Gastrocnemius medialis (tissue), 4 donors: ENCODE measurements at places on chromosomes 1 and 21. TPM values are rescaled to one million over a fixed set of nuclear protein-coding genes. Genes with fewer than 3 reads are reported as not detected.

GRCh38 chr1:46159516-46159915 is 15.4 kb upstream of the TSPAN1 start:
- no peaks in the 10 kb centered on the region for H3K27me3 ChIP-seq
- no peaks in the 10 kb centered on the region for H3K36me3 ChIP-seq

- H3K36me3 ChIP-seq = no peaks in the 10 kb centered on the region
- H3K4me3 ChIP-seq = no peak overlapping the region
- H3K27me3 ChIP-seq = no peaks in the 10 kb centered on the region
- no peak overlapping the region for H3K27ac ChIP-seq
- DNase-seq = no peak
Observed at GRCh38 chr1:29876902-29877301, 640.6 kb downstream of the PTPRU start.

DNA sequence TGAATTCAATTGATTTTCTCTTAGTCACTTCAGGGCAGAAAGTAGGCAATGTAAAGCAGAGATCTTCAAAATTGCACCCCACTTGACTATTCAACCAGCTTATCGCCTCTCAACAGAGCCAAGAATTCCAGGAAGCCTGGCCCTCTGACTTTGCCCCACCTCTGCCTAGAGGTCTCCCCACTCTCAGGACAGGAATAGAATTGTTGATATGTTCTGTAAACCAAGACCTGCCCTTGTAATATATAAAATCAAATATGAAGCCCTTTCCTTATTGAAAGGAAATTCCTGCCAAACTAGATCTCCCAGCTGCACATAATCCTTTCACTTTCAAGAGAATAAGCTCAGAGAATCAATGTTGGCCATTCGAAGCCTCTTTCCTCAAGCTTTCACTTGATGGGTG is 116.1 kb upstream of the DPT start:
- H3K36me3 ChIP-seq = no peaks in the 10 kb centered on the region
- H3K4me3 ChIP-seq = no peak overlapping the region
- no peaks in the 10 kb centered on the region for H3K27me3 ChIP-seq
- DNase-seq = no peak
- no peaks in the 10 kb centered on the region for H3K4me1 ChIP-seq

DNA sequence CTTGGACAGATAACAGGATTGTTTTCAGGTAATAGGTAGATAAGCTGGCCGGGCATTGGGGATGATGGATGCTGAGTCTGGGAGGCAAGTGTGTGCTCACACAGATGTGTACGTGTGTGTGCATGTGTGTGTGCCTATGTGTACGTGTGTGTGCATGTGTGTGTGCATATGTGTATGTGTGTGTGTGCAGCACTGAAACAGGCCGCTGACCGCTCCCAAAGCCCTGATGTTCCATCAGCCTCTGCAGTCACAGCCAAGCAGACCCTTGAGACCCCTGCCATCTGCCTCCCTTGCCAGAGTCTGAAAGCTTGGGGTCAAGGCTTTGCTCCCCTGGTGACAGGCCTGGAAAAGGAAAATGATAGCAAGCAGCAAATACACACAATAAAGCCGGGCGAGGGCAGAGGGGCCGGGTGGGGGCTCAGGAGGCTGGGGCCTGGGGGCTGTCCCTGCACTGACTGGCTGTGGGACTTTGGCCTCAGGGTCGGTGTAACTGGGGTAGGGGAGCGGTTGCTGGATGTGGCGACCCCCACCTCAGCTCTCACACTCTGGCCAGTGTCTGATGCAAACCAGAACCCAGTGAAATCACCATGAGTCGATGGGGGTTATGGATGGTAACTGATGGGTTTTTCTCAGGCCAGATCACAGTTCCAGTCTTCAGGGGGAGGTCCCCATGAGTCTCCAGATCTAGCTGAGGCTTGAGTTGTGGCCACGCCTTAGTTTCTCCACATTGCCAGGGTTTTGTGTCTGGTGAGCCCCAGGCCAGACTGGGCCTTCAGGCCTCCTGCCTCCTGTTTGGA is 9.2 kb upstream of the TNFRSF8 start:
- H3K4me1 ChIP-seq = peaks cover 23% of the 10 kb centered on the region
- no peak for DNase-seq
- no peak overlapping the region for H3K27ac ChIP-seq
- H3K27me3 ChIP-seq = no peaks in the 10 kb centered on the region
- H3K4me3 ChIP-seq = no peak overlapping the region
- H3K36me3 ChIP-seq = no peaks in the 10 kb centered on the region

KIF17 gene
- 3.8 TPM for total RNA-seq

DNA sequence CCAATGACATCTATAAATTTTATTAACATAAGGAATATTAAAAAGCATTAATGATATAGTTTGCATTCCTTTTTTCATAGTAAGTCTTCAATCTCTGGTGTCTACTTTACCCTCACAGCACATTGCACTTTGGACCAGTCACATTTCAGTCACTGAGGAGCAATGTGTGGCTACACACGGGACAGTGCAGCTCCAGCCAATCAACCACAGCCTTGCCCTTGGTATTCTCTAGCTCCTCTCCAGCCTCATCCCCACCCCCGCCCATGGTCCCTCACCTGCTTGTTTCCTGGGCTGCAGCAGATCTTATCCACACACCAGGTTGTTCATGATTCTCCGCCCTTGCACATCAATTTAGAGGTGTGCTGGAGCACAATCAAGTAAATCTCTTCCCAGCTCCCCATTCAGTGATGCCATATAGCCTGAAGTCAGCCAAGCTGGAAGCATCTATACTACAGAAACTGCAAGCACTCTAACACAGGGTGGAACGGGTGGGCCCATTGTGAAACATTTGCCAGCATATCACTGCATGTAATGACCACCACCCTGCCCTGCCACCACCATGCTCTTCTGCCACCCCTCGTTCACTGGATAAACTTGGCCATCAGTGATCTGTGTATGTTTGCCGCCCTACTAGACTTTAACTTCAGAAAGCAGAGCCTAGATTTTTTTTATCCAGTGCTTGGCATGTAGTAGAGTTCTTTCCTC is 93.0 kb upstream of the SLC44A3 start:
- no peaks in the 10 kb centered on the region for H3K27me3 ChIP-seq
- no peaks in the 10 kb centered on the region for H3K4me1 ChIP-seq
- H3K4me3 ChIP-seq = no peak overlapping the region
- no peak for DNase-seq
- H3K27ac ChIP-seq = no peak overlapping the region

DNA sequence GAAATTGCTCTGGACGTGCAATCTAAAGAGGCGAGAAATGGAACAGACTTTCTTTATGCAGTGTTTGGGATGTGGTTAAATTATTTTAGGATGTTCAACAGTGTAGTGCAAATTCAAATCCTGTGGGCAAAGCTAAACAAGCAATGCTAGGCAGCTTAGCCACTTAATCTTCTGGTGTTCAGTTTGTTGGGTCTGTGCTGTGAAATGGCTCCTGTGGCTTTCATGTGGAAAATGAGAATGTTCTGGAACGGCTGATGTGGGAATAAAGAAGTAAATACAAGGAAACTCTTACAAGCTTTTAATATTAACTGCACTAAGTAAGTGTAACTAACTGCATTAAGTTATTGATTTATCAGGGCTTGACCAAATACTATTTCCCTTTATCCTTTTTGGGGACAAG is 766.6 kb downstream of the ADGRL2 start:
- H3K36me3 ChIP-seq = no peaks in the 10 kb centered on the region
- no peak overlapping the region for H3K4me3 ChIP-seq
- H3K27me3 ChIP-seq = no peaks in the 10 kb centered on the region
- H3K27ac ChIP-seq = no peak overlapping the region

- H3K36me3 ChIP-seq = no peaks in the 10 kb centered on the region
- H3K27me3 ChIP-seq = no peaks in the 10 kb centered on the region
- no peak overlapping the region for H3K27ac ChIP-seq
- no peak overlapping the region for H3K4me3 ChIP-seq
- H3K4me1 ChIP-seq = no peaks in the 10 kb centered on the region
- no peak for DNase-seq
Observed at GRCh38 chr1:20100632-20101355, 18.5 kb downstream of the PLA2G2D start.

DNA sequence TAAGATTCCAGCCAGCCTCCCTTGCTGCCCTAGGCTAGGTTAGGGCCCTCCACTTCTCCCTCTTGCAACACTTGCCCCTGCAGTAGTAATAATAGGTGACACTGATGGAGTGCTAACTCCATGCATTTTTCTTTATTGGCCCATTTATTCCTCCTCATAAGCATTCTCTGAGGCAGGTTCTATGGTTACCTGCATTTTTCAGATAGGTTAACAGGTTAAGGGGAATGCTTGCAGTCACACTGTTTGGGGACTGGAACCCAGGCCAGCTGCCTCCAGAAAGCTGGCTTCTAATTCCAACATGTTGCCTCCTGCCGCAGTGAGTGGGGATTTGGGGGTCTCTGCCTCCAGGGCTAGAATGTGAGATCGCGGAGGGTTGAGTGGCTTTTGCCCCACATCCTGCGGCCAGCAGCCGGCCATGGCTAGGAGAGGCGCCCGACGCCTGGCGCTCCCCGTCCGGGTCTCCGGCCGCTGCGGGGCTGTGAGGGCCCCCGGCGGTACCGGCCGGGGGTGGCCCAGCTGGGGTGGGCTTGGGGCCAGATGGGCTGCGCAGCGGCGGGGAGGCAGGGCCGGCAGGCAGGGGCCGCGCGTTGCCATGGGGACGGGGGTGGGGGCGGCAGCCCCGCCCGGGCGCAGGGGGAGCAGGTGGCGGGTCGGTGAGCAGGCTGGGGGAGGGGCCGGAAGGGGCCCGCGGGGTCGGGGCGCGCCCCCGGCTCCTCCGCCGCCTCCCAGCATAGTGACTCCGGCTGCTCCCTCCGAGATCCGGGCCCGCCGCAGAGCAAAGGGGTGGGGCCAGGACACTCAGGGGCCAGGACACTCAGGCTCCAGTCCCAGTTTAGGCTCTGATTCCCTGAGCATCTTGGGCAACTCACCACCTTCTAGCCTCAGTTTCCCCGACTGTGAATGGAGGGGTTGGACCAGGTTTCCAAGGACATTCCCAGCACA is 68.4 kb upstream of the SSBP3 start:
- H3K27me3 ChIP-seq = no peaks in the 10 kb centered on the region
- DNase-seq = no peak
- peak overlapping the region; percentile 24 for H3K4me3 ChIP-seq
- peaks cover 11% of the 10 kb centered on the region for H3K4me1 ChIP-seq
- H3K36me3 ChIP-seq = no peaks in the 10 kb centered on the region

GALE gene
- 2.9 TPM for total RNA-seq

DNA sequence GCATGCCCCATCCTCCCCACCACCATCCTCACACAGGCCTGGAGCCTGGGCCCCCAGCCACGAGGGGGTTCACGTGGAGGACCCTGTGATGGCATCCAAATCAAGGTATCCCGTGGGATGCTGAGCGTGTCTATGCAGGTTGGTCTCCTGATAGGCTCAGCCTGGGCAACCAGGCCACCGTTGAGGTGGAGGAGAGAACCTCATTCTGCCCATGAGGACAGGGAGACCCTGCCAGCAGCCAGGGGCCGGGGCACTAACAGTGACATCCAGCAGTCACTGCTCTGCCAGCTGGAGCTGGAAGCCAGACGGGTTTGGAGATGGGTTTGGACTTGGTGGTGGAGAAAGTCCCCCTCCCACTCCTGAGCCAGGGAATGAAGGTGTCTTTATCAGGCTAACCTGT is 582.8 kb downstream of the MATN1 start:
- H3K4me1 ChIP-seq = no peaks in the 10 kb centered on the region
- DNase-seq = no peak
- H3K4me3 ChIP-seq = no peak overlapping the region
- H3K27ac ChIP-seq = no peak overlapping the region
- no peaks in the 10 kb centered on the region for H3K36me3 ChIP-seq

GRCh38 chr1:106465666-106466065 is 590.8 kb upstream of the PRMT6 start:
- DNase-seq = no peak
- no peaks in the 10 kb centered on the region for H3K27me3 ChIP-seq
- H3K27ac ChIP-seq = no peak overlapping the region
- no peaks in the 10 kb centered on the region for H3K36me3 ChIP-seq
- H3K4me1 ChIP-seq = no peaks in the 10 kb centered on the region

DNA sequence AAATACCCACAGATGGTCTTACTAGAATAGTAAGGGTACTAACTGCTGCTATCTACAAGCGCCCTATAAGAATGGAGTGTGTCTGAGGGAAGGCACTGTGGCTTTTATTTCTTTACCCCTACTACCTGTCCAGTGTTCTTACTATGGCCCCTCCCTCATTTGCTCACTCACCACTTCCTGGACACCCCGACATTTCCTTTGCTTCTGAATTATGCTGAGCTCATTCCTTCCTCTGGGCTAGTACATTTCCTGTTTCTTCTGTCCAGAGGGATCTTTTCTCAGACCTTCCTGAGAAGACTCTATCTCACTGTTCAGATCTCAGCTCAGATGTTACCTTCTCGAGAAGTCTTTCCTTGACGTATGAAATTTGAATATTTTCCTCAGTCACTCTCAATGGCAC is 192.1 kb upstream of the DAB1 start:
- no peak overlapping the region for H3K4me3 ChIP-seq
- H3K36me3 ChIP-seq = no peaks in the 10 kb centered on the region
- H3K27me3 ChIP-seq = no peaks in the 10 kb centered on the region
- no peak overlapping the region for H3K27ac ChIP-seq
- no peak for DNase-seq

- H3K36me3 ChIP-seq = no peaks in the 10 kb centered on the region
- no peak overlapping the region for H3K27ac ChIP-seq
- H3K4me1 ChIP-seq = no peaks in the 10 kb centered on the region
- H3K27me3 ChIP-seq = peaks cover 4% of the 10 kb centered on the region
- H3K4me3 ChIP-seq = no peak overlapping the region
- no peak for DNase-seq
Observed at GRCh38 chr1:68426594-68426993, 23.2 kb downstream of the RPE65 start.

- no peaks in the 10 kb centered on the region for H3K36me3 ChIP-seq
- H3K27me3 ChIP-seq = no peaks in the 10 kb centered on the region
- peaks cover 62% of the 10 kb centered on the region for H3K4me1 ChIP-seq
- H3K4me3 ChIP-seq = peak overlapping the region; percentile 94
Observed at GRCh38 chr1:55214934-55215193, 300 bp downstream of the USP24 start.

GRCh38 chr1:218171302-218171893 is 113.7 kb upstream of the RRP15 start:
- H3K4me3 ChIP-seq = no peak overlapping the region
- no peaks in the 10 kb centered on the region for H3K36me3 ChIP-seq
- no peak overlapping the region for H3K27ac ChIP-seq
- H3K4me1 ChIP-seq = no peaks in the 10 kb centered on the region
- H3K27me3 ChIP-seq = peaks cover 36% of the 10 kb centered on the region

LCE1E gene
- not detected for total RNA-seq

GPR157 gene
- total RNA-seq = 14.7 TPM

PEAR1 gene
- total RNA-seq = 7.4 TPM

GRCh38 chr21:44261675-44262295 is at the start of gene DNMT3L:
TSS of gene DNMT3L (minus strand) at chr21:44261897. CDS start at chr21:44261259, 638 bp downstream.
- no peak for DNase-seq
- no peaks in the 10 kb centered on the region for H3K4me1 ChIP-seq
- no peak within 1 kb of the TSS for H3K4me3 ChIP-seq

PLA2G4A gene
- total RNA-seq = 0.44 TPM

ZNF326 gene
- total RNA-seq = 10.8 TPM

GRCh38 chr1:239550178-239550577 is 163.8 kb downstream of the CHRM3 start:
- no peak for DNase-seq
- no peak overlapping the region for H3K27ac ChIP-seq
- H3K36me3 ChIP-seq = no peaks in the 10 kb centered on the region
- no peaks in the 10 kb centered on the region for H3K27me3 ChIP-seq
- H3K4me3 ChIP-seq = no peak overlapping the region
- H3K4me1 ChIP-seq = no peaks in the 10 kb centered on the region

GRCh38 chr1:33986390-33987095 is 122.7 kb downstream of the HMGB4 start:
- DNase-seq = peak; percentile 72
- no peaks in the 10 kb centered on the region for H3K36me3 ChIP-seq
- H3K4me1 ChIP-seq = peaks cover 11% of the 10 kb centered on the region

- H3K4me1 ChIP-seq = no peaks in the 10 kb centered on the region
- peaks cover 55% of the 10 kb centered on the region for H3K36me3 ChIP-seq
- no peaks in the 10 kb centered on the region for H3K27me3 ChIP-seq
- DNase-seq = no peak
- H3K27ac ChIP-seq = no peak overlapping the region
Observed at GRCh38 chr1:111709986-111710385, 29.2 kb downstream of the INKA2 start.
